Neuronal stem cell (in vitro differentiated cells): ENCODE measurements at places on chromosomes 3 and 15.

- no peak for DNase-seq
Measured at GRCh38 chr3:39281533-39281932, 1.7 kb upstream of the CX3CR1 start.

DNA sequence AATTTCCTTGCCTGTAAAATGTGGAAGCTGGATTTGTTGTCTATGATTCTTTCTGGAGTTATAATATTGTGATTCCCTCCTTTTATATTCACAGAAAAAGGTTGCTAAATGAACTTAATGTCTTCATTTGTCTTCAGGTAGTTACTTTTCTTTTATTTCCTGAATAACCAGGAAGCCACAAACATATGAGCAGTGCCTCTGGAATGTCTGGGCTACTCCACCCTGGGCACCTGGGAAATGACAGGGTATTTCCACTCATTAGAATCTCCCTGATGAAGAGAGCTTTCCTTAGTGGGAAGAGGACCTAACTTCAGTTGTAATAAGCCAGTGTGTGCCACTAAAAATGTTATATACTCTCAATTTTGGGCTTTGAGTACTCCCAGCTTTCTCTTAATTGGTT is 3.8 kb upstream of the SLMAP start:
- no peak for DNase-seq

- no peak for DNase-seq
Measured at GRCh38 chr3:2741516-2741915, 368.7 kb downstream of the IL5RA start.

DNA sequence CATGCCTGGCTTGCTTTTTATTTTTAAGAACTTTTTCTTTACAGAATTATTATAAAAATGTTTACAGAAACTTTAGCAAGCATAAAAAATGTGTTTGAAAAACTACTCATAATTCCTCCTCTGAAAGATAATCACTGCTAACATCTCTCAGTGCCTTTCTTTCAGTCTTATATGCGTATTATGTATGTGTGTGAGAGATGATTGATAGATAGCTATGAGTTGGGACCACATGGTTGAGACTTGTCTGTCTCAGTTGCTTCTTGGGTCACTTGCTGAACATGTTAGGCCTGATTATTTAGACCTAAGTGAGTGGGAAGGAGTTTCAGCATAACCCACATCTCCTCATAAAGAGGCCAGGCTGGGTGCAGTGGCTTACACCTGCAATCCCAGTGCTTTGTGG is 11.1 kb downstream of the MAP6D1 start:
- no peak for DNase-seq

GRCh38 chr3:40070816-40071215 is 238.7 kb upstream of the EIF1B start:
- no peak for DNase-seq

DNA sequence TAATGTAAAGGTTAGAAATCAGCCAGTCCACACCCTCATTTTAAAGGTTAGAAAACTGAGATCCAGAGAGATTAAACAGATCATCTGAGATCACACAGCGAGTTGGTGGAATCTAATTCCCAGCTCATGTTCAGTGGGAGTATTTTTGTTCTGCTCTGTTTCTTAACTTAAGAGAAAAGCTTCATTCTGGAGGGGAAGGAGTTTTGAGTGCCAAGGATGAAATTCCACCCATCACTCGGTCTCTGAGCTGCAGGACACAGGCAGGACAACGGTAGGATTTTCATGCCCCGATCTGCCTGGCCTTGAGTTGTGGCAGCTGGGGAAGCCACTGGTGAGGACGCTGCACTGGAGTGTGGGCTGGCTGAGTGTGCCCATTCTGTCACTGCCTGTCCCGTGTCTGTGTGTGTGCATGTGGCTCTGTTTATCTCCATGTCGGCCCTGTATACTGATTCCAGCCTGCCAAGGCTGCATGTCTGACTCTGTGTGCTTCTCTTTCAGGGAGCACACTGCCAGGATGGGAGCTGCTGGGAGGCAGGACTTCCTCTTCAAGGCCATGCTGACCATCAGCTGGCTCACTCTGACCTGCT is 94.3 kb downstream of the CEMIP start:
- DNase-seq: no peak

DNA sequence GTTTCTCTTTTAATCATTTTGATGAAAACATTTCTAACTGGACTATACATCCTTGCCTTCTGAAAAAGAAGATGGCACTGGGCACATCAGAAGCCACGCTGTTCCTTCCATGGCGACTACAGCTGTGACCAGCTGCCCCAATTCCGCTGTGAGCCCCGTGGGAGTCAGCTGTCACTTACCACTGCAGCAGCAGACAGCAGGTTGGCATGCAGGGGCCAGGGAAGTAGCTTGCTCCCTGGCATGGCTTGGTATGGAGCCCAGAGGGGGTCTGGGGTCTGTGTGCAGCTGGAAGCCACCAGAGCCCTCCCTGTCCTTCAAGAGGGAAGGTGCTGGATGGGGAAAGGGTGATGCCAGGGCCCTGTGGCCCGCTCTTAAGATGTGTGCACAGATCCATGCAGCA is 4.5 kb upstream of the ZXDC start:
- no peak for DNase-seq

GRCh38 chr3:140249188-140249587 is 314.2 kb downstream of the CLSTN2 start:
- DNase-seq: no peak

- no peak for DNase-seq
Measured at GRCh38 chr15:65392368-65392767, 14.6 kb upstream of the IGDCC3 start.

GRCh38 chr3:56789076-56789475 is 12.7 kb downstream of the ARHGEF3 start:
- no peak for DNase-seq

- DNase-seq: peak; percentile 17
Measured at GRCh38 chr3:170961616-170962400, 53.4 kb upstream of the EIF5A2 start.

GRCh38 chr15:92989470-92989869 is 89.3 kb downstream of the CHD2 start:
- DNase-seq: no peak

- no peak for DNase-seq
Measured at GRCh38 chr15:63370764-63371163, 10.9 kb downstream of the CA12 start.

DNA sequence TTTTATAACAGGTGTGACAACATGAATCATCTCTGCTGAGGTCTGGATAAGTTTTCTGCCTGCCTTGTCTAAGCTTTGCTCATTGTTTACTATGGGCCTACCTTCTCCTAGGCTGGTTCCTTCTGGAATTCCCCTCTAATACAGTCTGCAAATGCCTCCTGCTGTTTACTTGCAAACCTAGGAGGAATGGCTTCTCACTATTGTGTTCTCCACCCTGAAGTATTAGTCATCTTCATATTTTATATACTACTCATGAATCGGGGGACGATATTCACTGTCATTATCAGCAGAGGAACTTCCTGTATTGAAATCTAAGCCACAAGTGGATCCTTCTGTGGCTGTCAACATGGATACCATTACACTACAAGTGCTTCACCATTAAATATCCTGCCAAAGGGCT is 154.8 kb downstream of the PLCL2 start:
- no peak for DNase-seq

DNA sequence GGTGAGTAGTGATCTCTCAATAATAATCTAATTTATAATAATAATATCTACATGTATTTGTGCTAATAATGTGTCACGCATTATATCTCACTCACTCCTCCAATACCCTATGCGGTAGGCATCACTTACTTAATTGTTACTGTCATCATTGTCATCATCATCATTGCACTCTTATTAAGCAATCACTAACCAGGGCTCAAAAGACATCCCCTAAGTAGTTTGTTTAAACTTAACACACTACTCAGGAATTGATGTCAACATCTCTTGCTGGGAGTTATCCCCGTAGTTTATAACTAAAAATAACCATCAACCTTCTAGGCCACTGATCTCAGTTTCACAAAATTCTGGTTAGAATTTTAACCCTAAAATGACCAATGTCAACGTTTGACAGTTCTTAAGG is 56.8 kb upstream of the ICE2 start:
- no peak for DNase-seq

DNA sequence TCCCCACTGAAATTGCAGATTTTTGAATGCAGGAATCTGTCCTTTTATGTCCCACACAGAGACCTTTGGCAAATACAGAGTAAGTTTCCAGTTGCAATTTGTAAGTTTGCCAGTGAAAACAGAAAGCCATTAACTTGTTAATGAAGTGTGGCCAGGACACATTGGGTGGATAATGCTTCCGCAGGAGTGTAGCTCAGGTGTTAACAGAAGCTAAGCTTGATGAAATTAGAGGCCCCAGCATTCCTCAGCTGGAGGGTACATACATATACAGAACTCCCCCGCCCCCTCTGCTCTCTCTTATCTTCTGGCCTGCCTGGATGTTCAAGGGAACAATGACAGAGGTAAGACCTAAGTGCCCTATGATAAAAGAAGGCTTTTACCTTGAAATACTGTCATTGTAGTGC is 8.1 kb upstream of the LRRC2 start:
- DNase-seq: no peak

DNA sequence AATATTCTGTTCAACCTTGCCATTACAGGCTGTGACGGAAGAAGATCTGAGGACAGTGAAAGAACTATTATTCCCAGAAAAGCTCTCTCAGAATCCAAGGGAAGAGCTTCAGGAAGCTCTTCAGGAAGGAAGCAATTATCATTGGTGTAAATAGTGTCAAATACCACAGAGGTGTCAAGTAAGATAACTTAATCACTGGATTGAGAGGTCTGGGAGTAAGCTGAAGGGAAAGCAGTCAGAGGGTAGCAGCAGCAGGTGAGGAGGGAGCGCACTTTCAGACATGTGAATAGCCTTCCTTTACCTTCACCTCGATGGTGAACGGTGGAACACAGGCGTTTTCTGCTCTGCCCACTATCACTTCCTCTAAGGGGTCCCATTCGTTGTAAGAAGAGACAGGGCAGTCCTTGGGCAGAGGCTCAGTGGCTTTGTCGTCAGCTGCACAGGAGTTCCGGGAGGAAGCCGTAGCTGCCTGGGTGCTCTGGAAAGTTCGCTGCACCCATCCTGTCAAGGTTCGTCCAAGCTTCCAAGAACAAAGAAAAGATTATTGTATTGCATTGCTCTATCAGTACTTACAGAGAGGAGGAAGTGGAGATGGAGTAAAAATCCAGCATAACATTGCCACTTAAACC is 1.9 kb downstream of the GATM start:
- no peak for DNase-seq

- no peak for DNase-seq
Measured at GRCh38 chr3:141250828-141251227, 19.2 kb downstream of the PXYLP1 start.

DNA sequence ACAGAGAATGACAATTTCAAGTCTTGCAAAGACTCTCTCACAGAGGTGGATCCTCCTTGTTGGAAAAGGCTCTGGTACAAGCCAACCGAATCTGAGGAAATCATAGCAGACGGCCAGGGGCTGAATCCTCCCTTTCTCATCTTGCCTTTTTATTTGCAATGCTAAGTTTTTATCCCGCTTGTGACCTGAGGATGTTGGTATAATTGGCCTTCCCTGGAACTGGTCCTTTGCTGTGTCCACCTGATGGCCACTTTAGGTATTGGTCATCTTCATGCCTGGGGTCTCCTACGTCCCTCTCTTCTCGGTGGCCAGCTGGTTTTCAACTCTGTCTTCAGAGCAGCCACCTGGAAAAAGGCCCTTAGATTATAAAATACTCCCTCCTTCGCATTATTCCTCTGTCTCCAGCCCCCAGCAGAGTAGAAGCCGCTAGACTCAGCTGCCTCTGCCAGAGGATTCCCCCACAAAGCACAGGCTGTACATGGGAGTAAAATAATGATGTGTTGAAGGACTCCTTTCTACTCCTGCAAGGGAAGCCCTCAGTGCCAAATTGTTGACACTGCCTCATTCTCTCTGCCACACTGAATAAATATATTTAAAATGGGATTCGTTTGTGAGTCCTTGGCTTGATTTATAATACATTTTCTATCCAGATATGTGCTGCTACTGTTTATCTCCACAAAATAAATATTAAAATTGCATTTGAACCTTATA is 208.9 kb upstream of the CFAP20DC start:
- DNase-seq: no peak

DNA sequence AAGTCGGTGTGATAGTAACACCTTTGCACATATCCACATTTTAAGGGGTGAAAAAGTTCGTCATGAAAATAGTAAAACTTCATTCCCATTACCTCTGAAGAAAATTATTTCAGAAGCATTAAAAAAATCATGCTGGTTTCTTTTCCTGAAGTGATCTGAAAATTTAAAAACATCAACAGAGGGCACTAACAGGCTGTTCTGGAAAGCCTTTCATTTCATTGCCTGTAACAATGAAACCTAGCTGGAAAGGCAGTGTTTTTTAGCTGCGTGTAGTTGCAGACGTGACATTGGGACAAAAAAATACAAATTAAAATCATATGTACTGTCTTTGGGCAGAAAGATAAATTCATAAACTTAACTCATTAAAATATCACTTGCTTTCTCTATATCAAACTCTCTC is 993.8 kb downstream of the GBE1 start:
- no peak for DNase-seq

- peak; percentile 43 for DNase-seq
Measured at GRCh38 chr15:85689729-85690128, 105.0 kb downstream of the KLHL25 start.

GRCh38 chr15:73935547-73935946 is 9.3 kb downstream of the LOXL1 start:
- peak; percentile 52 for DNase-seq

DNA sequence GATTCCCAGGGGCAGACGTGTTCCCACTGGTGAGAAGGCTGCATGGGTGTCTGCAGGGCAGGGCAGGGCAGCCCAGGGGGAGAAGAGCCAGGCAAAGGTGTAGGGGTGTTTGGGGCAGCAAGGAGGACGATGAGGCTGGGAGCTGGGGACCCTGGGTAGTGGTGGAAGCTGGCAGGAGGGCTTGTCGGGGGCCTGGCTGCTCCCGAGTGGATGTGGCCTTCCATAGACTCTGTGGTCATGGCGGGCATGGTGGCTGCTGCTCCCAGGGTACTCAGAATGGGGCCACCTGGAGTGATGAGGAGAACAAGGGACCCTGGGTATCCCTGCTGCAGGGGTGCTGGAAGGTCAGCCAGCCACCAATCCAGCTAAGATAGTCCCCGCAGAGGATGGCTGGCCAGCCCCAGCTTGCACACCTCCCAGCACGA is 107.5 kb downstream of the WNT7A start:
- DNase-seq: no peak
